Activated CD4-positive, CD25-positive, alpha-beta regulatory T cell treated with anti-CD3 and anti-CD28 coated beads, Interleukin-2, amount 50 U/mL, for 24 hours (primary cell): ENCODE measurements at places on chromosomes 6 and 20.
A peak's percentile ranks its signal among the peaks of the same experiment; 100 is the strongest.

DNA sequence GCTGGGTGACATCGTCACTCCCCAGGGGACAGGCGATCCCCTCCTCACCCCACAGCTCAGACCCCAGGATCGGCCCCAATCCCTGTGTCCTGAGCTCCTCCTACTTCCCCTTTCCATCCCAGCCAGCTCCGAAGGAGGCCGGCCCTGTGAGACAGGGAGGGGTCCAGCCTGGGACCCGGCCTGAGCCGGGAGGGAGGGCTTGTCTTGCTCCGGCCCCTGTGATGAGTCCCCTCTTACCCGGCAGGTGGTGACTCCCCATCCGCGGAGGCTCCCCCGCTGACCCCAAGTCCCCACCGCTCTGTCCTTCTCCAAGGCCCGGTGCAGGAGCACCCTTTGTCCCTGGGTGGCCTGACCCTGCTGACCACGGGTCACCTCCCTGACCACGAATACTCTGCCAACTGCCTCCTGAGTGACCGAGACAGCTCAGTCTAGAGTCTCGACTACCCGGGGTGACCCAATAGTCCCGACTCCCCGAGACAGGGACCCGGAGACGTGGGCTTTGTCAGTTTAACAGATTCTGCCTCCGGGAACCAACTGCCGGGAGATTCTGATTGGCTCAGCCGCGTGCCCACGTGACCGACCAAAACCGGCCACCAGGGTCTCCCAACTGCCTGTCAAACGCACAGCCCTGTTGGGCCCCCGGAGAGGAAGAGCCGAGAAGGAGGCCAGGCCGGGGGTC lies 187.4 kb upstream of the PROKR2 start:
- peak; percentile 7 for ATAC-seq

GRCh38 chr6:33787954-33788693 lies 806 bp downstream of the LEMD2 start:
- peak; percentile 58 for ATAC-seq

DNA sequence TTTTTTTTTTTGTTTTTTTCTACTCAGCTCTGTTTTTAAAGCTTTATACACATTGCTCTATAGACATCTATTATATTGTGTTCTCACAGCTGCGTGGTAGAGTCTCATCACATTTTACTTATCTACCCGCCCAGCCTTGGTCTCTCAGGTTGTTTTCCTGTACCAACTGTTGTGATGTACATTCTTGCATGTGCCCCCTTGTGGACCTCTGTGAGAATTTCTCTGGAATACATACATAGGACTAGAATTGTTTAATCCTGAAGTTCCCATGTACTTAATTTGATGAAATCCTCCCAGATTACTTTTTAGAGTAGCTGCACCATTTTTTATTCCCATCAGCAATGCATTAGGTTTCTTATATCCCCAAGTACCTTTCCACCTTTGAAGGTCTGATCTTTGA lies 40.4 kb upstream of the TINAG start:
- ATAC-seq, result no peak

- ATAC-seq, result no peak
These were observed 100.3 kb upstream of the MTHFD1L start for GRCh38 chr6:150765067-150765764.

- ATAC-seq, result no peak
These were observed 186.2 kb downstream of the FOXC1 start for GRCh38 chr6:1795910-1796309.

DNA sequence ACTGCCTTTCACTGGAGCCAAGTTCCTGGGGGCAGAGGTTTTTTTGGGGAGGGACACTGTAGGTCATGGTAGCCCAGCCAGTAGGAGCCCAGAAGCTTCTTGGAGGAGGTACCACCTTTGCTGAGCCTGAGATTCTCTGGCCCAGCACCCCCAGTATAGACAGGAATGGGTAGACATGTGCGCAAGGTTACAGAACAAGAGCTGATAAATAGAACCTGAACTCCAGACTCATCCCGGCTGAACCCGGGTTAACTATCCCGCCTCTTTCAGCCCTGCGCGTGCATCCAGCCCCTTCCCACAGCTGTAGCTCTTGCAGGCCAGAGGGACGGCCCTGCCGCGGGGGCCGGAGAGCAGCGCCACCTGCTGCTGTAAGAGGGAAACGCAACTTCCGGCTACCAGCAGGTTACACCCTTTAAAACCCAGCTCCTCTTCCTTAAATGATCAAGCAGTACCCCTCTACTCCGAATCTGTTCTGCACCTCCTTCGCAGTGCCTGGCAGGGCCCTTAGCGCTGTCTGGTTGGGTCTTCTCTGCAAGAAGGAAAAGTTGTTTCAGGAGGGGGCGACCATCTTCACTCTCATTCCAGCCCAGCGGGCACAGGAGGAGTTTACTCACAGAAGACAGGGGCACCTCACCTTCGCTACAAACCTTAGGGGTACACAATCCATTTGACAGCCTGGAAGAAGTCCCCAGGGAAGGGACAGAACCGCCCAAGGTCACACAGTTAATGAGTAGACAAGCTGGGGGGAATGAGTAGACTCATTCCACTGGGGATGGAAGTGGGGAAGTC lies 7.5 kb downstream of the SRXN1 start:
- ATAC-seq, result peak; percentile 70

DNA sequence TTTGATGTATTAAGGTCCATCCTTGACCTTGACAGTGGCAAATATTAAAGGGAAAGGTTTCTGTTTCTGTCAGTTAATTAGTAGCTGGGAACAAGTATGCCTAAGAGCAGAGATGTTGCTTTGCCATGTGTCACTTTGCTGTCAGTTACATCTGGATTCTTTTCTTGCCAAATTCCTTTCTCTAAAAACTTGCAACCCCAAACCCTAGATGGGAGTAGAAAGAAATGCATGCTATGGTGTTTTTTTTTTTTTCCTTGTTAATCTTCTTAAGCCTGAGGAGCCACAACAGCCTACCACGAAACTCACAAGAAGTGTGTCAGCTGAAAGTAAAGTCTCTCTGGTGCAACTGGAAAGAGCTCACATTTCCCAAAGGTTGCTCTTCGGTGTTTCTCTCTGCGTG lies 18.0 kb upstream of the CLDN20 start:
- ATAC-seq, result no peak

DNA sequence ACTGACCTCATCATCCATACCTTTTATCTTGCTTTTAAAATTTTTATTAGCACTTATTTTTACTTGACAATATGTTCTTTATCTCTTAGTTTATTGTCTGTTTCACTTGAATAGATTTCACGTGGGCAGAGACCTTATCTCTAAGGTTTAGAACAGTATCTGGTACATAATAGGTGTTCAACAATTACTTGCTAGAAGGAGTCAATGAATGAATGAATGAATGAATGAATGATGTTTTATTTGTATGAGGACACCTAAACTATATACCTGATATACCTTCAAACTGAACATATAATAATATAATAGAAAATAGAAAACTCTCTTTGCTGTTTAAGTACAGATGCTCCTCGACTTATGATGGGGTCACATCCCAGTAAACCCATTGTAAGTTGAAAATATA lies 412.6 kb downstream of the CDKAL1 start:
- ATAC-seq, result no peak

GRCh38 chr20:49483018-49483695 lies 689 bp upstream of the KCNB1 start:
- ATAC-seq, result no peak

DNA sequence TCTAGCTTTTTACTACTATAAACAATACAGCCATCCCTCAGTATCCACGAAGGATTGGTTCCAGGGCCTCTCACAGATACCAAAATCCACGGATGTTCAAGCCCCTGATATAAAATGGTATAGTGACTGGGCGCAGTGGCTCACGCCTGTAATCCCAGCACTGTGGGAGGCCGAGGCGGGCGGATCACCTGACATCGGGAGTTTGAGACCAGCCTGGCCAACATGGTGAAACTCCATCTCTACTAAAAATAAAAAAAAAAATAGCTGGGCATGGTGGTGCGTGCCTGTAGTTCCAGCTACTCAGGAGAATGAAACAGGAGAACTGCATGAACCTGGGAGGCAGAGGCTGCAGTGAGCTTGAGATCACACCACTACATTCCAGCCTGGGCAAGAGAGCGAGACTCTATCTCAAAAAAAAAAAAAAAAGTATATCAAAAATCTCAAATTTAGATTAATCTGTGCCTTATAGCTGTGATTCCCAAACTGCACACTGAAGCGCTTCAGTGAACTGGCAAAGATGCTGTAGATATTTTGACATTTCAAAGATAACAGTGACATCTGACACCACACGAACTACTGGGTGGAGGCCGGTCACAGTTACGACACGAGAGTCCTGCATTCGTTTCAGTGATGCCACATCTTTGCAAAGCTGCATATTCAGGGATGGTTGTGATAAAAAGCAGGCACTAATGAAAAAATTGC lies 38.3 kb downstream of the MRS2 start:
- ATAC-seq, result no peak

DNA sequence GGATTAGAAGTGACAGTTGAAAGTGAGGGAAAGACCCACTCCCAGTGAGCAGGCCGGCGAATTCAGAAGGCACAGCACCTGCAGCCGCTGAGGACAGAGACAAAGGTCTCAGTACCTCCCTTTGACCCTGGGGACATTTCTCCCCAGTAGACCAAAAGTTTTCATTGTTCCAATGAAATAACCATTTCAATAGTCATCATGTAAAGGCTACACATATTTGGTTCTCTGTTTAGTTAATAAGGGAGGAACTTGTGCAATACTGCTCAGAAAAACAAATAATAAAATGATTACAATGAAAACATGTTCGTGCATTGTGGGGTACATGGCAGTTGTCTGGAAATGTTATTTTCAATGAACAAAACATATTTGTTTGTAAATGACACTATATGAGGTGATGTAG lies 52.5 kb downstream of the EDN1 start:
- no peak for ATAC-seq

GRCh38 chr6:92201618-92202017 lies 1217.7 kb downstream of the EPHA7 start:
- ATAC-seq, result no peak

- no peak for ATAC-seq
These were observed 16.8 kb upstream of the IP6K3 start for GRCh38 chr6:33763483-33763882.

- no peak for ATAC-seq
These were observed 57.6 kb downstream of the TRERF1 start for GRCh38 chr6:42394151-42394550.

GRCh38 chr6:1088492-1089001 lies 223.4 kb upstream of the FOXQ1 start:
- no peak for ATAC-seq

- ATAC-seq, result no peak
These were observed 6.6 kb downstream of the FOXS1 start for GRCh38 chr20:31838646-31839292.

- peak; percentile 83 for ATAC-seq
These were observed 20.5 kb upstream of the SUPT3H start for GRCh38 chr6:45398075-45398813.

GRCh38 chr6:162849269-162849668 lies 121.5 kb downstream of the PACRG start:
- no peak for ATAC-seq

GRCh38 chr20:54707801-54708200 lies 232.4 kb downstream of the DOK5 start:
- no peak for ATAC-seq

GRCh38 chr6:68572975-68573374 lies 62.1 kb upstream of the ADGRB3 start:
- no peak for ATAC-seq

GRCh38 chr6:138588805-138589434 lies 89.6 kb upstream of the NHSL1 start:
- ATAC-seq, result peak; percentile 24

- ATAC-seq, result no peak
These were observed 145.2 kb downstream of the DTNBP1 start for GRCh38 chr6:15517600-15517999.

DNA sequence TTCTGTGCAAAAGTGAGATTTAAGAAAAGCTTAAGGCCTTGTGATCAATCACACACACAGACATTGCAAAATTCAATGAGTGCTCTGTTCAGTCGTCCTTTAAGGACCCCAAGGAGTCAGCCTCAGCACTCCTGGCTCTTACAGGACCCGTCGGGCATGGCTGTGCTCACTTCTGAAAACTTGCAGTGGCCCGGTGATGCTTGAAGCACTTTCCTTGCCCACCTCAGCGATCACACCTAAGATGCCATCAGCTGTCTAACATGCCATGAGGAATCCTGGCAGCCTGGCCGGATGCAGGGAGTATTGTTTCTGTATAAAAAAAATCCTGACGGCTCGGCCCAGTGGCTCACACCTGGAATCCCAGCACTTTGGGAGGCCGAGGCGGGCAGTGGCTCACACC lies 101.4 kb upstream of the LAMP5 start:
- ATAC-seq, result no peak

GRCh38 chr20:59006864-59007664 lies at the start of gene CTSZ:
TSS of gene CTSZ (minus strand) at chr20:59007254. CDS start at chr20:59007128, 126 bp downstream.
- ATAC-seq, result peak; percentile 74

DNA sequence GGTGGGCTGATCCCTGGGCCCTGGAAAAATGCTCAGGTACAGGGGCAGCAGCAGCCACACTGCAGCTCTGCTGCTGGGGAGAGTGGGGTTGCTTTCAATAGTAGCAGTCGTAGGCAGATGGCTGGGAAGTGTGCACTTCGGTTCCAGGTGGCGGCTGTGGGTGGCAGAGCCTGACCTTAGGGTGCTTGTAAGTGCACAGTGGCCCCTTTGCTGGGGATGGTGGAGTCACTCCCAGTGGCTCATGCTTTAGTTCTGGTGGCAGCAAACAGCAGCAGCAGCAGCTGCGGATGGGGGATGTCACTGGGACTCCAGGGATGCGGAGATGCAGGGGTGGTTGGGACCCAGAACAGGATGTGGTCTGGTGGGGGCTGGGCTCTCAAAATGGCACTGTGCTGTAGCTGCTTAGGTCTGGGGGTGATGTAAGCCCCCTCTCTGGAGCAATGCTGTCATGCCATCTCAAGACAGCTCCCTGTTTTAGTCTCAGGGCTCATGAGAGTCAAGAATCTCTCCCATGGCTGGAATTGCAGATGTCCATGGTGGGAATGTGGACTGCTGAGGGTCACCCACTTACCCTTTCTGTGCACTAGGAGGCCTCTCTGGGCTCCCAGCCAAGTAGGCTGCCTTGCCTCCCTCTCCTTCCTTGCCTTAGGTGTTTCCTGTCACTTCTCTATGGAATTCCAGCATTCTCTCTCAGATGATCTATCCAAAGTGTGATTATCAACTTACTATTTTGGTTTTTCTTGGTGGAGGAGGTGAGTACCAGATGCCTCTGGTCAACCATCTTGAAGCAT lies 146.7 kb upstream of the SLC22A23 start:
- no peak for ATAC-seq

DNA sequence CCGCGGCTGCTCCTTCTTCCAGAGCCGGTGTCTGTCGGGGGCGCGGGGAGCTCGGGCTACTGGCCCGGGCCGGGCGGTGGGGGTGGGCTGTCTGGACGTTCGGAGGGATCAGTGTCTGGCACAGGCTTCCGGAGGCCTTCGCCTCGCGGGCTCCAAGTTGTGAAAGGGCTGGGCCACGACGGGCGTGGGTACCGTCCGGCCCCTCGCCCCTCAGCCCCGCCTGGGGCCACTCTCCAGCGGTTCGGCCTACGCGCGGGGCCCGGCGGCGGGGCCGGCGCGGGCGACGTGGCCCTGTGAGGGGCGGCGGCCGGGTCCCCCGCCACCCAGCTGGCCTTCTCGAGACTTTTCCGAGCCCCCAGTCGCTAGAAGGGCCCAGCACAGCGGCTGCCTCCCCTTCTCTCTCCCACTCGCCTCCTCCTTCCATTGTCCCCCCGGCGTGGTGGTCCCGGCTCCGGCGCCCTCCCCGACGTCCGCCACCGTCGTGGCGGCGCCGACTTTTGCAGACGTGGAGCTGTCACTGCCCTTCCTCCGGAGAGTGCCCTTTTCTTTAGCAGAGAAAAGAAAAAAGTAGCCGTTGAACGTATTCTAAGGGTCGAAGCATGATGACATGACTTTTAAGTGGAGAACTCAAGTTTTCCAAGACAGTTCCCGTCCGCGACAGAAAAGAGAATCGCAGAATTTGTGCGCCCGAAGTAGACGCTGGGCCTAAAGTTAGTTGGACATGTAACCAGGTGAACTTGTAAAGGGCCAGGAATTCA lies 571 bp downstream of the ITCH start:
- peak; percentile 41 for ATAC-seq
